ENCODE measurements at places on chromosomes 2 and 18.

DNA sequence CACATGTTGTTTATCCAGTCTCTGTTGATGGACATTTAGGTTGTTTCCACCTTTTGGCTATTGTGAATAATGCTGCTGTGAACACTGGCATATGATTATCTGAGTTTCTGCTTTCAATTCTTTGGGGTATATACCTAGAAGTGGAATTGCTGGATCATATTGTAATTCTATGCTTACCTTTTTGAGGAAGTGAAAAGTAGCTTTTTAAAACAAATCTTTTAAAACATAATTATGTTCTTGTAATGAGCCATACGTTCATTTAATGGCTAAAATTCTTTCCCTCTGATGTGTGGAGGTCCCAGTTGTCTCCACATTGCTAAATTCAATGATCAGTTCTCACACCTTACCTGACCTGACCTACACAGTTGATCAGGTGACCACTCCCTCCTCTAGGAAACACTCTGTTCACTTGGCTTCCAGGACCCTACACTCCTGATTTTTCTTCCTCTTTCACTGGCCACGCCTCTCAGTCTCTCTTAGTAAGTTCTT, 27.8 kb upstream of the SERTAD2 start:
- no peak for DNase-seq

DNA sequence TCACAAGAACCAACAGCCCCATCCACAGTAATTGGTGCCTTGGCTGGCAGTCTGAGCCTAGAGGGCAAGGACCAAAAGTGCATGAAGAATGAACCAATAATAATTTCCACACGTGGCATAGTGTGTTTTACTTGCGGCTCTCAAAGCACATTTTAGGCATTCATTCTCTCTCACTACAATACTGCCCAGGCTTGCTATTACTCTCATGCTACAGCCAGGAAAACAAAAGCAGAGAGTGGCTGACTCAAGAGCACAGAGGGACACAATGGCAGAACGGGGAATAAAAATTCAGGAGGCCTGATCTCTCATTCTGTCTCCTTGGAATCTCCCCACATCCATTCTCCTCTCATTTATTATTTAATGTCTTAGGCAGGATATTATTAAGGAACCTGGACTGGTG, 57.0 kb upstream of the NOL4 start:
- no peak for DNase-seq

GRCh38 chr2:196742685-196743084, 56.8 kb downstream of the GTF3C3 start:
- DNase-seq: no peak

DNA sequence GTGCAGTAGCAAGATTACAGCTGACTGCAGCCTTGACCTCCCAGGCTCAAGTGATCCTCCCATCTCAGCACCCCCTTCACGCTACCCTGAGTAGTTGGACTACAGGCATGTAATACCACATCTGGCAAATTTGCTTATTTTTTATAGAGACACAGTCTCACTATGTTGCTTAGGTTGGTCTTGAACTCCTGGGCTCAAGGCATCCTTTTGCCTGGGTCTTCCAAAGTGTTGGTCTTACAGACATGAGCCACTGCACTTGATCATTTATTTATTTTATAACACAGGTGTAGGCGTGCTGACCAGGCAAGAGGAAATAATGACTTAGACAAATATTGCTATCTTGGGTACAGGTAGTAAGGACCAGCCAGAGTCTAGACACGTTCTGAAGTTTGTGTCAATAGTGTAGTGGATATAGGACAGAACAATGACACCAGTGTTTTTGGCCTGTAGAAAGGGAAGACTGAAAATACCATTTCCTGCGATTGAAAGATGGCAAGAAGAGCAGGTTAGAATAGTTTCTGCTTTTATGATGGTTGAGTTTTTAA, 71.0 kb upstream of the THUMPD2 start:
- DNase-seq: no peak

DNA sequence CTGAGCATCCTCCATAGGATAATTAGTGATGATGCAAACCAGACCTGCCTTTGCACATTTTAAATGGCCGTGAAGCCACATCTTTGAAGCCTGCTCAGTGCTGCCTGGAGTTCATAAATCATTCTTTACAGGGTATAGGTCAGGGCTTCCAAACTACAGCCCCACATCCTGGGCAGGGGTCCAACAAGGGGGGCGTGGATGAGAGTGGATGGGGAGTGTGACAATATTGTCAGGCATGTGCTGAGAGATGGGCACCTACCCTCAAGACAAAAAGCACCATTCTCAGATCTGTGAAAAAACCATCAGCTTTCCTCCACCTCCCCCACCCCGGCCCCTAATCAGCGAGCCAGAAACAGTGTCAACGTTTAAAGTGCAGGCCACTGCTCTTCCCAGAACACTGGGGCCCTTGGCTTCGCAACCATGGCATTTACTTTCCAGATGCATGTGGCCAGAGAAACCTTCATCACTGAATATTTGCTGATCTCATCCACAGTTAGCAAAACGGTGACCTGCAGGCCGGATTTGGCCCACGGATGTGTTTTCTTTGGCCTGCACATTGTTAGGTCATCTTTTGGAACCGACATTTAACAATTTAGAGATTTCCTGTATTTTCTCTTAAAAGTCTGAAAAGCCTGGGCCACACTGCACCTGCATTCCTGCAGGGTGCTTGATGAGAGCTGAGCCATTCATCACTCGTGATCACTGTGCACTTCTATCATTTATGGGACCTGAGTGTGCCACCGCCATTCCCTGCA, 130.7 kb downstream of the ANKRD44 start:
- DNase-seq: no peak

DNA sequence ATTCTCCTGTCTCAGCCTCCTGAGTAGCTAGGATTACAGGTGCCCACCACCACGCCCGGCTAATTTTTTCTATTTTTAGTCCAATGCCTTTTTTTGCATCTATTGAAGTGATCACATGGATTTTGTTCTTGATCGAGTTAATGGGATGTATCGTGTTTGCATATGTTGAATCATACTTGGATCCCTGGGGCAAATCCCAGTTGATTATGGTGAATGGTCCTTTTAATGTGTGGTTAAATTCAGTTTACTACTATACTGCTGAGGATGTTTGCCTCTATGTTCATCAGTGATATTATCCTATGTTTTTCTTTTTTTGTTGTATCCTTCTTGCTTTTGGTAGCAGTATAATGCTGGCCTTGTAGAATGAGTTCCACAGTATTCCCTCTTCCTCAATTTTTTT, 8.2 kb upstream of the TTC21B start:
- no peak for DNase-seq

GRCh38 chr2:241866790-241867645, 2.5 kb upstream of the RTP5 start:
- peak; percentile 4 for DNase-seq

DNA sequence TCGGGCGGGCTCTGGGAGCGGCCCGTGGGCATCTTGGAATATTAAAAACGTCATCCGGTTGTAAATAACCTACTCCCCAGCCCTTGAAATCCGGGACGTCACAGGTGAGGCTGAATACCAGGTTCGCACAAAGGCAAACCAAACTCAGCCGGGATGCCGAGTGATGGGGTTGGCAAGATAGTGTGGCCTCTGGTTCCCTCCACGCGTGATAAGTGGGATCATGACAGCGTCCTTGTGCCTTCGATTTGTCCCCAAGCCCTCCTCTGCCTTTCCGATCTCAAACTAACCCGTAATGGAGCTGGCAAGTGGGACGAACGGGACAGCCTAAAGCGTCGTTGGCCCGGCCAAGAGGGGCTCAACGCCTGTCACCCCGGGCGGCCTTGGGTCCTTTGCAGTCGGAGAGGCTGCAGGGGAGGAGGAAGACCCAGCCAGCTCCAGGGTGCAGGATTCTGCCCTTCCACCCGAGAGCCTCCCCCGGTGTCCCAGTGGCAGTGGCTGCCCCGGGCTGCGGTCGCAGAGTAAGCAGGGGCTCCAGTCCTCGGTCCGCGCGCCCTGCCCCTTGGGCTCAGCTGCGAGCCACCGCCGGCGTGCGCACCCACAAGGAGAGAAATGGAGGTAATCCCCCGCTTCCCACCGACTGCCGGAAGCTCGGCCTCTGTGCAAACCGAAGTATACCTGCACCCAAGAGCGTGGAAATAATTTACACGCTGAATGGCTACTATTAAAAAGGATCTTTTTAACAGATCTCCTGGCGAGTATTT, 13.4 kb upstream of the PAX3 start:
- no peak for DNase-seq

DNA sequence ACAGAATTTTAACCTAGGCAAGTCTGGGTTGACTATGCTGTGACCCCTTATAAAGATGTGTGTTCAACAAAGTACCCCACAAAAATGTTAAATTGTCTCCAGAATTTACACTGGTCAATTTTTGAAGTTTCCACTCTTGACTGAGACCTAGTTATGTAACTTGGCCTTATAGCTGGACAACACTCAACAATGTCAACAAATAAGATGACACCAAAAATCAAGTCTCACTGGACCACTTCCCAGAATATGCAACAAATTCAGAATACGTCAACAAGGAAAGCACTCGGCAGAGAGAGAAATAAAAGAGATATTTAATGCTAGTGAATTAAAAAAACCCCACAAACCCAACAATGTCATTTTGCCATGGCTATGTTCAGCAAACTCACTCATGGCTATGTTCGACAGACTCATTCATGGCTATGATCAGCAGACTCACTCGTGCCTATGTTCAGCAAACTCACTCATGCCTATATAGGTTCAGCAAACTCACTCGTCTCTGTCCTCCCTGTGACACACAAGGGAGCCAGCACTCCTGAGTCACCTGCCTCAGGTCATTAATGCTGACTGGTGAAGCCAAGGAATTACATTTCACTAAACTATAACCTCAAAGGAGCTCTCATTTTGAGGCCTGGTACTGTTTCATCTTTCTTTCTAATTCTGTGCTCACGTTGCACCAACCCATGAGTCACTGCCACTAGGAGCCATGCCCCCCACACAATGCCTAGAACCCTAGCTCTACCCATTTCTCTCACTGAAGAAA, 72.7 kb downstream of the PTPN2 start:
- DNase-seq: no peak

GRCh38 chr18:78497641-78498040, 482.0 kb upstream of the SALL3 start:
- DNase-seq: no peak

DNA sequence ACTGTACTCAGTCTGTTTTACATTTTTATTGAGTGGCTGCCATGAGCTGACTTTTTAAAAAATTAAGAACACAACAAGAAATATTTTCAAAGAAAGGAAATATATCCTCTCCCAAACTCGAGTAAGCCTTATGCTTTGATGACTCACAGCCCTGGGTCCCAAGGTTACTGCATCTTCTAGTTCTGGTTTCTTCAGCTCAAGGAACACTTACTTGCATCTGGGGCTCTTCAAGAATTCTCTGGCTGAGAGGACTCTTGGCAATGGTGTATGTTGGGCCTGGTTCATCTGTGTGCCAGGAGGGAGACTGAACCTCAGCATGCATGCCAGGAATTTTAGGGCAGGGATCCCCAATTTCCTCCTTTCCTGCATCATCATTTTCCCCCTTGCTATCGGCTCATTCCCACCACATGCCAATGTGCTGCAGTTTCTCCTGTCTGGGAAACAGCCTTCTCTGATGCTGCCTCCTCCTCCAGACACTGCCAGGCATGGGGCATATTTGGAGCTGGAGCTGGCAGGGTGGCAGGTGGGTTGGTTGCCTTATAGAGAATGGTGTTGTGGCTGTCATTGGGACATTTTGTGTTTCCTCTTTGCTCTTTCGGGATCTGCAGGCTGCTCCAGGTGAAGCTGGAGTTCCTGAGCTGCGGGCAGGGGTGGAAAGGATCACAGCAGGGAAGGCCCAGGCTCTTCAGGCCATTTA, 192.2 kb upstream of the HS6ST1 start:
- no peak for DNase-seq

DNA sequence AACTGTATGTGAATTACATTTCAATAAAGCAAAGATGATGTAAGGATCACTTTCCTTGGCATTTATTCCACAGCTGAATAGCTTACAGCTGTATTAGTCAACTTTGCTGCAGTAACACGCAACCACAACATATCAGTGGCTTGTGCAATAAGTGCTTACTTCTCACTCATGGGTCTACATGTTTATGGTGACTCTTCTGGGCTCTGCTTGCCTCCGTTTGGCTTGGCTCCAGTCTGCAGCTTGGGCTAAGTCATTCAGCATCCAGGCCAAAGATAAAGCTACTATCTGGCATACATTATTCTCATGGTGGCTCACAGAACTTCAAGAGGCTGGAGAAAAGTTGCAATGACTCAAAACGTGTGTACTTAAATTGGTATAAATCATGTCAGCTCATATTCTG, 355.0 kb downstream of the RNF144A start:
- no peak for DNase-seq

DNA sequence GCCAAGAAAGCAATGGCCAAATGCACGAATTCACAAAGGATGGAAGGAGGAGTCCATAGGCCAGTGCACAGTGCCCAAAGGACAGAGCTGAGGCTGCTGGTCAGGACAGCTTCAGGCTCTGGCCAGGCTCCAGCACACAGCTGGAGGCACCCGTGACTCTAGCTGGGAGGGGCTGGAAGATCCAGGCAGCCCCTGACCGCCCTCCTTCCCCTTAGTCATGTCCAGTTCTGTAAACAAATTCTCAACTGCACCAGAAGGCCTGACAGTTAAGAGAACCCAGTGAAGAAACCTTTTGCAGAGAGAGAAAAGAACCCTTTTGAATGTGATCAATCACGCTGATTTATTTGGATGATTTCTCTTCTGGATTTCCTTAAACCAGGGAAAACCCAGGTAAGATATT, 7.7 kb upstream of the YWHAQ start:
- no peak for DNase-seq

DNA sequence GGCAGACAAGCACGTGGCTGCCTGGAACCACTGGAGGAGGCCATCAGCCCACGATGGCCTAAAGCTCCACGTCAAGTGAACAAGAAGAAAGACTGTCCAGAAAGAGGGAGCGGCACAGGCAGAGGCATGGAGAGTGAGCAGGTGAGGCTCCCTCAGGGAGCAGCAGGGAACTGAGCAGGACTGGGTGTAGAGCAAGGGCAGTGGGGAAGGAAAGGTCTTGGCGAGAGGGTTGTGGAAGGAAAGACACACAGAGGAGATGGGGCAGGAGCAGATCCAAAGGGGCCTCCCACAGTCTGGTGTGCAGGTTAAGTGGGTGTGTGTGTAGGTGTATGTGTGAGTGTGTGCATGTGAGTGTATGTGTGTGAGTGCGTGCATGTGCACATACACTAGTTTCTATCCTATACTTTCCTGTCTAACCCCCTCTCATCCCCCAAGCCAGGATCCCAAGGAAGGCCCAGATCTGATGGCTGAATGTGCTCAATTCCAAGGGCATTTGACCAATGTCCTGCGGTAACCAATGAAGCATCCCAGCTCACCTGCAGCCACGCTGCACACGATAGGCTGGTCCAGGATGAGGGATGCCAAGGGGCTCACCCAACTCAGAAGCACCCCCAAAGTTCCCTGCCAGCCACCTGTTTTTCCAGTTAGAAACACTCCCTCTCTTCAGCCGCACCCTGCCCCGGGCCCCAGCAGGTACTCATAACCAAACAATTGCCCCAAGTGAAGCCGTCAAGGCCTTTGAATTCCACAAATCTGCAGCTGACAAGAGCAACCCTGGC, 262.5 kb upstream of the RAB6C start:
- no peak for DNase-seq

DNA sequence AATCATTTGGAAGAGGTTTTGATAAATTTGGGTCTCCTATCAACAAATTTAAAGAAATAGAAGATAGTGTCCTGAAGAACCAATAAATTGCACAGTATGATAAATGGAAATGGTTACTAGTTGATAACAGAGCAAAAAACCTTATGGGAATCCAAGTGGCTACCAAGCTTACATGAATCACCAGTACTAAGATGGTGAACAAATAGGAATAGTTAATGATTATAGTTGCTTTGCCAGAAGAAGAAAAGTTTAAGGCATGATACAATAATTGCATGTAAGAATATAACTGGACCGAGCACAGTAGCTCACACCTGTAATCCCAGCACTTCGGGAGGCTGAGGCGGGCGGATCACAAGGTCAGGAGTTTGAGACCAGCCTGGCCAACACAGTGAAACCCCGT, 19.6 kb upstream of the INO80D start:
- no peak for DNase-seq
